ENCODE measurements at places on chromosomes 7 and 10.
A peak's percentile ranks its signal among the peaks of the same experiment; 100 is the strongest.

DNA sequence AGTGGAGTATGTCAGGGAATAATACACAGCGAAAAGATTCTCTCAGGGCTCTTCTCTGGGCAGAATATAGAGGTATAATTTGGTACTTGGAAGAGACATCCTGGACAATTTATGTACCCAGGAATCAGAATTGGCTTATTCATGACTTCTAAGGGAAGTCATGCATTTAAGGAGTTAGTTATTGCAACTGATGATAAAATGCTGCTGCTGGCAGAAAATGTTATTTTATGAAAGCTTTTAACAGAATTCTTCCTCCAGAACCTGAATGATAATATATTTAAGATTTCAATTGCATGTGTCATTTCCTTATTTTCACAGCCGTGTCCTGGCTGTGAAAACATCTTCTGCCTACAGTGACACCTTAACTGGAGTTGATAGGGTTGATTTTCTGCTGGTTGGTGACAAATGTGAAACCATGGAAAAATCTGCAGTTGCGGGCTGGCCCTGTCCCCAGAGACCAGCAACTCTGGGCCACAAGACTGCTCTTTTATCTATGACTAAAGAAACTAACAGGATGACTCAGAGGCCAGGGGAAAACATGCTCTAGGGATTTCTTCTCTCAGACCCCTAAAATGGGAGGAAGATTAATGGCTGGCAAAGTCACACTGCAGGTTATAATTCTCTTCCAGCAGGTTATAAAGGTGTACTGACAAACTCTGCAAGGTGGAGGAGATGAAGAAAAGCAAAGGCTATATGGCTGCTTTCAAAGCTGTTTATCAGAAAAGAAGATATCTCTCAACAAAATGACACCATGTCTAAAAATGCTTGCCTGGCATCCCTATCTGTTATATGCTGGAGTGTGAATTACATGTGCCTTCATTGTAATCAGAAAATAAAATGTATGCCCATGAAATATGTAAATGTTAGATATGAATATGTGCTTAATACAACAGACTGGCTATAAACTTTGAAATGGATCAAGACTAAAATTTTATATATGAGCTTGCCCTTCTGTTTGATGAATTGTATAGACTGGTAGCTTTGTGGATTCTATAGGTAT, 12.1 kb upstream of the TRUB1 start:
- no peak for DNase-seq

- DNase-seq = no peak
Observed at GRCh38 chr10:20745556-20746375, 151.3 kb downstream of the NEBL start.

- DNase-seq = no peak
Observed at GRCh38 chr7:44228571-44229350, 28.0 kb downstream of the YKT6 start.

DNA sequence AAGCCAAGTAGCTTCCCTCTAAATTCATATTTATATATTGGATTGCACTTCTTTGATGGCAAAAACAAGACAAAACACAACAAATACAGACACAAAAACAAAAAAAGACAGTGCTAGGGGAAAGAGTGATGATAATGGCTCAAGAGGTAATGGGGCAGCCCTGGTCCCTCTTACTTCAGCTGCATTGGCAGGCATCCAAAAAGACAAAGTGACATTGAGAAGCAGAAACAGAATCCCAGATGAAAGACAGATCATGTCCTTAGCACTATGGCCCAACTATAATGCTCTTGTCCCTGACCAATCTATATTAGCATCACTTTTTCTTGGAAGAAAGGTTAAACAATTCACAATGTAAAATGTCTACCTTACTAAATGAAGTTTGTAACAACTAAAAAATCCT, 76.2 kb downstream of the GPR85 start:
- no peak for DNase-seq

DNA sequence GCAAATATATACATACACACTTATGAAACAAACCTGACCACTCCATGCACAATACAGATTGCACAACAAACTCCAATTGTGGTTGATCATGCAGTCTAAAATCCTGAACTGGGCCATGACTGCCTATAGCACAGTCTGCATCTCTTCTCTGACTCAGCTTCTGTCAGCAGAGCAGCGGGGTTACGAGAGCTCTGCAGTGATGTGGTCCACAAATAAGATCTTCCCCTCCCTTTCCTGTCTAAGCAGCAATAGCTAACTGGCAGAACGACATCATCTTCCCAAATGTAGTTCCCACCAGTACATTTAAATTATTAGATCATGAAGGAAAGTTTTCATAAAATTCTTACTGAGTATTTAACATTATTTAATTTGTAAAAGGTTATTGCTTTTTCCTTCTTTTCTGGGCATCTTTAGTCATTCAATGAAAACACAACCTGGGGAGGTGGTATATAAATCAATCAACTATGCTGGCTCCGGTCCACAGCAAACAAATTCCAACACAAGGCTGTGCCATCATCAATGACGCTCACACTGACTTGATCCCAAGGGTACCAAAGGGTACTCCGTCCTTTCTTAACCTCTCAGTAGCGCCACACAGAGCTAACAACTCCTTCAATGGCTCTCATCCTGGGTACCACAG, 17.1 kb downstream of the ARHGAP21 start:
- DNase-seq = no peak

DNA sequence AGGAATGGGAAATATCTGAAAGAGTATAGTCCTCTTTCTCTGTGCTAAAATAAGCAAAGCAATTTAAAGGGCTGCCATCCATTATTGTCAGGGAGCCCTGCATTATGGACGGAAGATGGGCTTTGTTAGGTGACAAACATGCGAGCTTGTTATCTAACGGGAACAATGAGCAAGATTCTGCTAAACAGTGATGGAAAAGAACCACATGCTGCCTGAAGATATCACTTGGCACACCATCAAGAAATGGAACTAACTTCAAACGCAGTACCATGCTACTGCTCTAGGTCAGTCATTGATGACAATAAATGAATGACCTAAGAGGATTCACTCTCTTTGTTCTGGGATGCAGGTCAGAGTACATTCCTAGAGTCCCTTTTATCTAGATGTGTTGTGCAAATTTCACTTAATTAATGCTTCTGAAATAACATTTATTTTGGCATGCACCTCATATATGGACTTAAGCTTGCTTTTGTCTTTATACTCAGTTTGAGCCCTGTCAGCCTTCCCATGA, 175.7 kb upstream of the PTN start:
- DNase-seq = no peak

GRCh38 chr7:44097064-44097932, 6.8 kb upstream of the AEBP1 start:
- DNase-seq = peak; percentile 53

- no peak for DNase-seq
Observed at GRCh38 chr10:12269056-12269455, 73.1 kb downstream of the CDC123 start.

- DNase-seq = no peak
Observed at GRCh38 chr10:132264966-132265889, 42.5 kb downstream of the STK32C start.

GRCh38 chr7:140564643-140565042, 76.0 kb downstream of the DENND2A start:
- DNase-seq = no peak

- DNase-seq = no peak
Observed at GRCh38 chr10:77105761-77106221, 531.8 kb downstream of the KCNMA1 start.

GRCh38 chr10:96025566-96025965, 17.8 kb upstream of the CCNJ start:
- no peak for DNase-seq

- no peak for DNase-seq
Observed at GRCh38 chr10:124647421-124648130, 96.6 kb downstream of the FAM53B start.

DNA sequence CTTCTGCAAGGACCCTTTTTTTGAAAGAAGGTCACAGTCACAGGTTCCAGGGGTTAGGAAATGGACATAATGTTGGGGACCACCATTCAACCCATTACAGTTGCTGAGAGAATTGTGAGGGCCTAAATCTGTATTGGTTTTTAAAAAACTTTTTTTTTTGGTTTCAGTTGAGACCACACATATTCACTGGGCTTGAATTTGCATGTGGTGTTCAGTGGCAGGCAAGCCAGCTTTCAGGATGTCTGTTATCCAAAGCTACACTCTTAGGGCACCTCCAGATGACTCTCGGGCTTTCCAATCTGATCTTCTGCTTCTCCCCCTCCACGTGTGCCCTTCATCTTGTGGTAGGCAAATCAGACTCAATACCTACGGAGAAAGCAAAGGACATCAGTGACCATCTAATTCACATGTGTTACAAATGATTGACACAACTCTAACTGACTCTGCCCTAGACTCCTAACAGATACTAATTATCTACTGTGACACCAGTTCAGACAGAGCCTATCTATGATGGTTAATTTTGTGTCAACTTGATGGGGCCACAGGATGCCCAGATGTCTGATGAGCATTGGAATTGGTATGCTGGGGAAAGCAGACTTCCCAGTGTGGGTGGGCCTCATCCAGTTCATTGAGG, 93.3 kb upstream of the ELMO1 start:
- no peak for DNase-seq

DNA sequence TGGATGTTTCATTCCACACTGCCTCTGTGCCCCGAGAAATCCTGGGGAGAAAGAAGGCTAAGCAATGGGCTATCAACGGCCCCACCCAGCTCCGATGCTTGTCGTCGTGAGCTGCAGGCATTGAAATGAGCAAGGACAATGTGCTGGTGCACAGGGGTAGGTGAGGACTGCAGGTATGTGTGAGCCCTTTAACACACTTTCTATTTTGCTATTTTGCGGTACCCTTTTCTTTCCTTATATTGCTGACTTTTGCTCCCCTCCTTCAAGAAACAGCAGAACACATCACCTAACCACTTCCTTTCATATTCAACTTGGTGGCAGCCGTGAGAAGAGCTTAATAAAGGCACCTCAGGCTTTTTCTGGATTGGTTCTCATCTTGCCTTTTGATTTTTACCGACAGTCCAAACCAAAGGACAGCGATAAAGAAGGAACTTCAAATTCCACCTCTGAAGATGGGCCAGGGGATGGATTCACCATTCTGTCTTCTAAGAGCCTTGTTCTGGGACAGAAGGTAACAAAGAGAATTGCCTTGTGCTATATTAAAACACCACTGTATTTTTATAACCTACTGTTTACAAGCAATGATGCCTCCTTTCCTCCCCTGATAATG, 39.2 kb downstream of the AIFM2 start:
- DNase-seq = no peak

DNA sequence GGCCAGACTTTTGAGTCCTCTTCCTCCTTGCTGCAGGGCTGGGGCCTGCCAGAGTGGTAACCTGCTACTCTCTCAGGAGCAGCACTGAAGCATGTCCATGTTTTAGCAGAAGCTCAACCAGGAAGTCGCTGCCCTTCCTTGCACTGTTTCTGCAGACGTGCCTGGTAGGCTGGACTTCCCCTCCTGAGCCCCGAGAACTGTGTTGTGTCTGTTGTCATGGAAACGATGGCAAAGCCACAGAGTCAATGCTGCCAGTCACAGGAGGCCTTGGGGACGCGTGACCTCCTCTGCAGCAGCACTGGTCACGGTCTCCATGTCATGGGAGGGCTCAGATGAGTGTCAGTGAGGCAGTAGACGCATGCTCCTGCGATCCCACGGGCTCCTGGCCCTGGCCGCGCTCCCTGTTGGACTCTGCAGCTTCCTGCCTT, 145.5 kb downstream of the FANK1 start:
- DNase-seq = peak; percentile 82

- no peak for DNase-seq
Observed at GRCh38 chr10:114289096-114289436, 50.0 kb downstream of the VWA2 start.

GRCh38 chr10:78771260-78771659, 297.5 kb upstream of the ZMIZ1 start:
- no peak for DNase-seq

DNA sequence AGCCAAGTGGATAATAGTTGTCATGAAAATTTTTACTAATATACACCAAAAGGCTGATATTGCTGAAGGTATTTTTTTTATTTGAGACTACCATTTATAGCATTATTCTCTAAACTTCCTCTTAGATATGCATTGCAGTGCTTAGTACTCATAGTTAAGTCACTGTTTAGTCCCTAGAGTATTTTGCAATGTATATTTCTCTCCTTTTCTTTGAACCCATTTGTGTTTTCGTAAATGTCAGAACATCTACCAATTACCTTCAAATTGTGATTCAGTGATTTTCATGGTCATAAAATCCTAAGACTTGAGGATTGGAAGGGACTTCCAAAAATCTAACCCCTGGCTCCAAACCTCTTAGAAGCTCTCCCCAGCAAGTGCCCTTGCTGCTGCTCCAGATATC, 21.5 kb upstream of the CYP26C1 start:
- DNase-seq = no peak

- no peak for DNase-seq
Observed at GRCh38 chr7:135763261-135763660, 14.6 kb upstream of the FAM180A start.

- DNase-seq = no peak
Observed at GRCh38 chr10:31926160-31926559, 2.5 kb downstream of the ARHGAP12 start.

DNA sequence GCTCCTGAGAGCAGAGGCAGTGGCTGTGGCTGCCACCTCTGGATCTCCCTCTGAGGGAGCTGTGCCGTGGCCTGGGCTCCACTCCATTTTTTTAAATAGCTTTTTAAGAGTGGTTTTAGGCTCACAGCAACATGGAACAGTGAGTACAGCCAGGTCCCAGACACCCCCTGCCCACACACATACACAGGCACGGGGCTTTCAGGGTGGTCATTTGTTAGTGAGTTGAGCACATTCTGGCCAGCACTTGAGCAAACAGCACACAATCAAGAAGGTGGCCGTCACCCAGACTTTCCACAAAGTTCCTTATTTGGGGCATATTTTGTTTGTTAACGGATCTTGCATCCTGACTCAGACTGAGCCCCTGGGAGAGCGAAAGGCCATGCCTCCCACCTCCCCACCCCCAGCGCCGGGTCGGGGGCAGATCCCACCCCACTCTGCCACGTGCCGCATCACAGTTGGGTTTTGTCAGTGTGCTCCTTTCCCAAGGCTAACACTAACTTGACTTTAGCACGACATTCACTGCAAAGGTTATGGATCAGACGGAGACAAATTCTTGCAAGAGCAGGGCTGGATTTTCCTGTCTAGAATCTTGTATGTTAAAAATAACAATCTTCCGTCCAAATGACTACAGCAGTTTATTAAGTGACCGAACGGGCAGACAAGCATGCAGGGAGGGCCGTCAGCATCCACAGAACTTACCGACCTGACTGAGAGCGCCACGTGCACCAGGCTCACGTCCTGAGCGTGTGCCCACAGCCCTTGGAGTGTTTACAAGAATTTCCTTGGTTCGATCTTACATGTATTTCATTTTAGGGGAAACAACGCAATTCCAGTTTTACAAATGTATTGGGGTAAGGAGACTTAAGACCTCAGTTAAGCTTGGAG, 156.5 kb upstream of the NPS start:
- no peak for DNase-seq

Data from activated B cell treated with CpG ODN at 0.5 μM for 24 hours (primary cell).